Stimulated activated CD8-positive, alpha-beta memory T cell treated with anti-CD3 and anti-CD28 coated beads, Interleukin-15, amount 100 ng/mL, for 1 hour (primary cell): ENCODE measurements at places on chromosomes 11 and 22.

DNA sequence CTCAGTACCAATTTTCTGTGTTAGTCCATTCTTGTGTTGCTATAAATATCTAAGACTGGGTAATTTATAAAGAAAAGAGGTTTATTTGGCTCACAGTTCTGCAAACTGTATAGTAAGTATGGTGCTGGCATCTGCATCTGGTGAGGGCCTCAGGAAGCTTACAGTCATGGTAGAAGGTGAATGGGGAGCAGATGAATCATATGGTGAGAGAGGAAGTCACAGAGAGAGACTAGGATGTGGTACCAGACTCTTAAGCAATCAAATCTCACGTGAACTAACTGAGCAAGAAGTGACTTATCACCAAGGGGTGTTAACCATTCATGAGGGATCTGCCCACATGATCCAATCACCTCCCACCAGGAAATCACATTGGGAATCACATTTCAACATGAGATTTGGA lies 60.8 kb upstream of the ZBED5 start:
- DNase-seq, result no peak

DNA sequence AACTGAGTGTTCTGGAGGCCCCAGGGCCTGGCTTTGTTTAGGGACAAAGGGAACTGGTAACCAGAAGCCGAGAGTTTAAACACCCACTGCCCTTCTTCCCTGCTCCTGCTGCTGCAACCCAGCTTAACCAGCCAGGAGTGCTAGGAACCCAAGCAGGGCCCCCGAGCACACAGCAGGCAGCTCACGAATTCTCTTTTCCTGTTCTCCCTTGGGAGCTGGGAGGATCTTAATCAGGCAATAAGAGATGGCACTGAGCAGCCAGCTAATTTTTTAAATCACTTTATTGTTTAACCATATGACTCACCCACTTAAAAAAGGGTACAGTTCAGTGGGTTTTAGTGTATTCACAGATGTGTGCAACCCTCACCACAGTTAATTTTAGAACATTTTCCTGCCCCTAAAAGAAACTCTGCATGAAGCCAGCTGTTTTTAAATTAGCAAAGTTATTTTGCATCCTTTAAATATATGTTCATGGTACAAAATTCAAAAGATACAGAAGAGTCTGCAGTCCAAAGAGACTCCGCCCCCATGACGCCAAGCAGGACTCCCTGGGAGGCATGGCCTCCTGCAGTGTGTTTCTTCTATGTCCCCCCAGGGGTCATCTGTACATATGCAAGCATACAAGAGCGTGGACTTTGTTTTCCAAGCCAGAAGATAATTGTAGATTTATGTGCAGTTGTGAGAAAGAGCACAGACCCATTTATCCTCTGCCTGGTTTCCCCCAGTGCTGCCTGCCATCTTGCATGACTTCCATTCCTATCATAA lies 18.9 kb upstream of the PPP6R3 start:
- DNase-seq, result no peak

DNA sequence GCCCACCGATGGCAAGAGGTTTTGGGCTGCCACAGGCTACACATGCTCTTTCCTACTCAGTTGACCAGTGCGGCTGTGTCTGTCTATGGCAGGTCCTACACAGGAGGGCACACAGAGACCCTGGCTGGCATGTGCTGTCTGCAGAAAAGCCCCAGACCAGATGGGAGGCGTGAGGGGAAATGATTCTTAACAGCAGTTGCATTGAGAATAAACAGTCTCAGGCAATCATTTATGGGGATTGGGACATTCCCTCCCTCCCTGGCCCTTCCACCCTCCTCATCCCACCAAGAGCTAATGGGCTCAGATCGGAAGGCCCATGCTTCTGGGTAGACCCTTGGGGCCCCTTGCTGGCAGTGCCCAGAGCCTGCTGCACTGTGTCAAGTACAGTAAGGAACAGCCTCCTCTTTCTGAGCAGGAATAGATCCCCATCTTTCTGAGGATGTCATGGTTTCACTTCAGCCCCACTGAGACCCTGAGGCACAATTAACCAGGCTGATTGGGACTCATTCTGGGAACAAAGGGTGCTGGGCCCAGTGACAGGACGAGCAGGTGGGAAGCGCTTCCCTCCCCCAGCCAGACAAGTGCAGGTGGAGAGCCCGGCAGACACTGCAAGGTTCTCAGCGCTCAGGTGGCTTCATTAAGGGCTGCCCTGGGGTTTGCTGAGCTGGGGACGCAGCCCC lies 28.3 kb downstream of the TSPAN18 start:
- no peak for DNase-seq

- no peak for DNase-seq
Observed at GRCh38 chr11:19905280-19905853, 192.7 kb downstream of the NAV2 start.

DNA sequence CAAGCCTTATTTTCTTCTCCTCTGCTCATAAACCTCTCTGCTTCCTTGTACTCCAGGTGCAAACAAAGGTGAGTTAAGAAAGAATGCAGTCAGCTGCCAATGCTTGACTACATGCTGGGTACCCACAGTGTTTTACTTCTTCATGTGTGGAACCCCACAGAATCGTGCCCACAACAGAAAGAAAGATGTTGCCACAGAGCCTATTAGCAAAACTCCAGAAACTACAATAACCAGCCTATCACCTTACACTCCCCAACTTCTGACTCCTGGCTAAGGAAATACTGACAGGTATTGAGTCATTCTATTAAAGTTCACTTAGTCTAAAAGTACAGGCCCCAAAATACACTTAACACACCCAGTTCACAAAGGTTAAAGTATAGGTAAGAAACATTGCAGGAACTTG lies 56.9 kb upstream of the CCDC89 start:
- DNase-seq, result no peak
